GM20000 (cell line): ENCODE measurements at places on chromosomes 12 and 14.

- DNase-seq, result peak; percentile 59
Measured at GRCh38 chr14:65206448-65207096, 104.3 kb upstream of the MAX start.

DNA sequence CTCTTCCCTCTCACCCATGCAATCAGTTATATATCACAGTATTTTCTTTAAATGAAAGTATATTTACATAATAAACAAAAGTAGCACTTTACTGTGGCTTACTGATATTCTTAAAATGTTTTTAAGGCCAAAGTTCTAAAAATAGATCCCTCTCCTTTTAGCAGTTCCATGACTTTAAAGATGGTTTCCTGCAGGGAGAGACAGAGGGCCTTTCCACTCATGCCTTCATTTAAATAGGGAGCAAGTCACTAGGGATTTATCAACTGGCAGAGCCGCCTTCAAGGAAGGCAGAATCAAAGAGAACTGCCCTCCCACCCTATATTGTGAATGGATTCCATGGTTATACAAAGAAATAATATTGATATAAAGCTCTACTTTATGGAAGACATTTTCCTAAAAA is 55.5 kb downstream of the DUSP16 start:
- DNase-seq, result no peak

DNA sequence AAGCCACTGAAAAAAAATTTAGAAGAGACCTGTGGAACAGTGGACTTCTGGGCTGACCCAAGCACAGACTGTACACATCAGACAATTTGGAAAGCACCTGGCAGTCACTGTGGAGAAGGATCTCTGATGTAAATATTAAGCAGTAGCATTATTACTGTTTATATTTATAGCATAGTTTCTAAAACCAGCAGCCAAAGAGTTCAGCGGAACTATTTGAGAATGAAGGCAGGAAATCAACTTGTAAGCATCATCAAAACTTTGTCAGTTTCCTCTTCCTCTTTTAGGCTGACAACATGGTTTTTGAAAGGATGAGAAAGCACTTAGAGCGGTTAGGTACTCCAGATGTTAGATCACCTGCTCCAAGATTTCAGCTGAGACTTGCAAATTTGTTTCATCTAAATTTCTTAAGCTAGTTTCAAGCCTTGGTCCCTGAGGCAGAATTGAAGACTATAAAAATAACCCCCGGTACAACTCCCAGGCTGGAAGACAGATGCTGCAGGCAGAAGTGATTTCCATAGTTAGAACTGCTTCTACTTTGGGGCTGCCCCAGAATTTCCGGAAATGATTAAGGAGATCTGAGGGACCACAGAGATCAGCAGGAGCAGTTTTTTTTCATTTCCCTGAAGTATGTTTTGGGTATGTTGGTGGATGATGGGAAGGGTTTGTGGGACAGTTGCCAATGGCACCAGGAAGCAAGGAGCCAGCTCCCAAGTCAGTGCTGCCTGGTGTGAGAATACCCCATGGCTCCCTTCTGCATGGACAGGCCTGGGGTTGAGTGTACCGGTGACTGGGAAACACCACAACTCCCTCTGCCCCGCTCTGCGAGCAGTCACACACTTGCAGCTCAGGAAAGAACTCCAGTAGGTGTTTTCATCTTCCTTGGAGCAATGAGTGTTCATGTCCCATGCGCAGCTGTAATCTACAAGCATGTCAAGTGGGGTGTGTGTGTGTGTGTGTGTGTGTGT is 354.5 kb downstream of the NUAK1 start:
- DNase-seq, result peak; percentile 13

DNA sequence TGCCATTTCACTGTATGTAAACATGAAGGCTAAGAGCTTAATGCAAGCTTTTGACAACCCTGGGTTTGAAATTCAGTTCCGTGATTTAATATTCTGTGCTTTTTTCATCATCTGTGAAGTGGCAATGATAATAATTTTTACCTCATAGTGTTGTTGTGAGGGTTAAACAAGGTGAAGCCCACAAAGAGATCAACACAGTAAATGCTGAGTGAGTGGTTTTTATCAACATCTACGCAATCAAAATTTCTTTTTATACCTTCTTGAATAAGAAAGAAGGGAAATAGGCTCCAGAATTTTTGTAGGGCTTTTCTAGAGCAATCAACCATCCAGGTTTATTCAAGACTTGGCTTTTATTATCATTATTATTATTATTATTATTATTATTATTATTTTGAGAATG is 490.8 kb downstream of the SOX5 start:
- no peak for DNase-seq

DNA sequence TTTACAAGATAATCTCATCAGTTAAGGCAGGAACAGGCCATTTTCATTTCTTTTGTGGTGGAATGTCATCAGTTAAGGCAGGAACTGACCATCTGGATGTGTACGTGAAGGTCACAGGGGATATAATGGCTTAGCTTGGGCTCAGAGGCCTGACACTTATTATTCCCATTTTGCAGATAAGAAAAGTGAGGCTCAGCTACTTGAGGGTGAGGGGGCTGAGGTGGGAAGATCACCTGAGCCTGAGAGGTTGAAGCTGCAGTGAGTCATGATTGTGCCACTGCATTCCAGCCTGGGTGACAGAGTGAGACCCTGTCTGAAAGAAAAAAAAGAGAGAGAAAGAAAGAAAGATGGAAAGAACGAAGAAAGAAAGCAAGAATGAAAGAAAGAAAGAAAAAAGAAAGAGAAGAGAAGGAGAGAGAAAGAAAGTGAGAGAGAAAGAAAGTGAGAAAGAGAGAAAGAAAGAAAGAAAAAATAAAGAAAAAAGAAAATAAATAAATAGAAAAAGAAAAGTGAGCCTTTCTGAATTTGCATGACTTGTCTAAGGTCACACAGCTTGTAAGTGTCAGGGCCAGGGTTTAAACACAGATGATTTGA is 142.0 kb downstream of the TMEM30B start:
- DNase-seq, result no peak
